Mesothelial cell of epicardium (in vitro differentiated cells): ENCODE measurements at places on chromosomes 3 and 15.
A peak's percentile ranks its signal among the peaks of the same experiment; 100 is the strongest.

DNA sequence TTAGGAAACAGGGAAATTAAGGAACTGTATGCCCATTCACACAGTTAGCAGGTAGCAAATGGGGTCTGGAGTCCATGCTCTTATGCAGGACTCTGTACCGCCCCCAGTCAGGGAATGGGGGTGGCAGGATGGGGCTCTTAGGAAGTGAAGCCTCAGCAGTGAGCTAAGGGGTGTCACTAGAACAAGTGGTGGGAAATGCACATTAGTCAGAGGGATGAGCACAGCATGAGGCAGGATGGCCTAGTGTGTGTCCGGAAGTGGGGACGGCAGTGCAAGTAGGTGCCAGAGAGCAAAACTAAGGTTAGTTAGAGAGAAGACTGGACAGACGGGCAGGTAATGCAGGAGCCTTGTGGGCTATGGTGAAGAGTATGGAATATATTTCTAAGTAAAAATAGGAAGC lies 60.7 kb downstream of the ST3GAL6 start:
- DNase-seq, result no peak

GRCh38 chr3:73926360-73927202 lies 301.8 kb upstream of the PDZRN3 start:
- no peak for DNase-seq

- DNase-seq, result no peak
These were observed 391.0 kb downstream of the ZIC4 start for GRCh38 chr3:147015334-147015733.

DNA sequence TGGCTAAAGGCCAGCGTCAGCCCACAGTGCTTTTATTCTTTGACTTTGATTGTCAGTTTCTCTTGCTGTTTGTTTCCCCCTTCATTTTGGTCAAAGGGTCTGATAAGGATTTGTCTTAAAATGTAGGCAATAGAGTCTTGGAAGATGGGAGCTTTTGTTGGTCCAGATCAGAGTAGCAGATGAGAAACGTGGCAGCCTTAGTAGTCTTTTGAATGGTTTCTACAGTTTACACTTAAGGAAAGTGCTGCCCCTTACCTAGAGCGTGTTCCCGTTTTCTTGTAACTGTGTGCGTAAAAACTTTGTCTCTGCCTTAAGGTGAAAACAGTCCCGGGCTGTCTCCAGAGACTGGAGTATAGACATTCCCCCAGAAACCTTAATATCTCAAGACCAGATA lies 630 bp downstream of the LXN start:
- no peak for DNase-seq

- peak; percentile 66 for DNase-seq
These were observed 45.9 kb upstream of the TMEM115 start for GRCh38 chr3:50405249-50405648.

DNA sequence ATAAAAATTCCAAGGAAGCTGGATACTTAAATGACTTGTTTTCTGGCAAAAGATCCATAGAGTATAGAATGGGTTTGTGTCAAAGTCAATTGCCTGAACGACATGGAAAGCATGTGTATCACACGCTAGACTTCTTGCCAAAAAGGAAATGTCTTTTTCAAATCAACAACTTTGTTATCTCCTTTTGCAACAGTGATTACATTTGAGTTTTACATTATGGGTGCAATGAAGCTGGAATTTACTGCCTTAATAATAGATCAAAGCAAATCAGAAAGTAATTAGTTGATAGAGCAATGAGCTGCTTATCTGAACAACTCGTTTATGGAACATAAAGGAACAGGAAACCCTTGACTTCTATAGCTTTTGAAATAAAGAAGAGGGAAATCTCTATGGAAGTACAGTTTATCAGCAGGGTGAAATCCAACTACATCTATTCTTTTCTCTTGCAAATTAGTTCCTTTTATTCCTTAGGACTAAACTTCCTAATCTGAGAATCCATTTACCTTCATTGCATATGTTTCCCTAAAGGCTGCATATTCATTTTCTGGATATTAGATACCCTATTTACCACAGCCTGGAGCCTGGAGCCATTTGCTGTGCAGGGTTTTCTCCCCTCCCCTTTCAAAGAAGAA lies 415.1 kb upstream of the NECTIN3 start:
- DNase-seq, result no peak

- DNase-seq, result no peak
These were observed 329.0 kb downstream of the IGSF11 start for GRCh38 chr3:118705487-118706219.

- DNase-seq, result no peak
These were observed 26.7 kb downstream of the NRROS start for GRCh38 chr3:196666001-196666867.

GRCh38 chr15:48887144-48887543 lies 9.2 kb downstream of the EID1 start:
- DNase-seq, result no peak

DNA sequence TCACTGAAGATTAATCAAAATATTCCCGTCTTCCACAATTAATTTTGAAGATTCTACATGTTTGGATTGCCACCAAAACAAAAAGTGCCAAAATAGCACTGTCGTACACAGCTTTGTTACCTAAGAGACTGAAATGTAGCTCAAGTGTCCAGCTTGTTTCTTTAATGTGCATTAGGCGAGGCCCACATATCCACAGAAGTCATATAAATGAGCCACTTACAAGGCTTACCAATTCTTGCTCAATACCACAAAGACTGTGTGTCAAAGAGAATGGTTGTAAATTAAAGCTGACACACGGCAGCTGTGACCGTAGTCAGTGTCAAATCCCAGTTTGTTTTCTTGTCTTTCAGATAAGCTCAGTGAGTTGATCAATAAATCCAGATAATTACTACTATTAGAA lies 639.4 kb upstream of the TBL1XR1 start:
- no peak for DNase-seq

- DNase-seq, result no peak
These were observed 41.4 kb upstream of the FLNB start for GRCh38 chr3:57966829-57967228.

GRCh38 chr3:55790596-55791350 lies 303.7 kb upstream of the WNT5A start:
- no peak for DNase-seq

DNA sequence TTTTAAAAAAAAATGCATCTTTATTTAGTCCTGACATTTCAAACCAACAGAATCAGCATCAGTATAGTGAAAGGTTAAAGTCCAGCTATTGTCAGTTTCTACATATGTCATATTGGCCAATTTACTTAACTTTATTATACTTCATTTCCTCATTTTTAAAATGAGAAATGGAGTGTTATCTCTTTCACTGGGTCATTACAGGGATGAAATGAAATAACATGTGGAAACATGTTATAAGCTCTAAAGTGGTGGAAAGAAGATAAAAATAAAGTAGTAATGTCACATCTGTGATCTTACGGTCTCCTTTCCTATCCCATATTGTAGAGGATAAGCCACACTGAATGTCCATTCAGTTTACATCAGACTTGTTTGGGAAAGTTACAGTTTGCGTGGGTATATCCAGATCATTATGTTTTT lies 780.1 kb downstream of the TUSC7 start:
- no peak for DNase-seq

DNA sequence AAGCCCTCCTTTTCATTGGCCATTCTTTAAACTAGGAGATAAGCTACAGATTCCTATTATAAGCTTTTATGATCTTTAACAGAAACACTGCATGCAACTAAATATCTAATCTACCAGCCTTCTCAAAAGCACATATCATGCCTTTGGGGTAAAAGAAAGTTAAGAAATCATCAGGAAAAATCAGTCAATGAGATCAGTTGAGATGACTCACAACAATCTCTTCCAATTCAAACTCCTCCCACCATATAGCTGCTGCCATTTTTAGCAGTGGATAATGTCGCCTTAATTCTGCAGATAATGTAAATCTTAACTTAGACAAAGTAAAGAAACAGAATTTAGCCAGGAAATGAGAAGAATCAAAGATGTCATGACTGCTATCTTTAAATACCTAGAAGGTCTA lies 135.2 kb upstream of the BCL6 start:
- no peak for DNase-seq

DNA sequence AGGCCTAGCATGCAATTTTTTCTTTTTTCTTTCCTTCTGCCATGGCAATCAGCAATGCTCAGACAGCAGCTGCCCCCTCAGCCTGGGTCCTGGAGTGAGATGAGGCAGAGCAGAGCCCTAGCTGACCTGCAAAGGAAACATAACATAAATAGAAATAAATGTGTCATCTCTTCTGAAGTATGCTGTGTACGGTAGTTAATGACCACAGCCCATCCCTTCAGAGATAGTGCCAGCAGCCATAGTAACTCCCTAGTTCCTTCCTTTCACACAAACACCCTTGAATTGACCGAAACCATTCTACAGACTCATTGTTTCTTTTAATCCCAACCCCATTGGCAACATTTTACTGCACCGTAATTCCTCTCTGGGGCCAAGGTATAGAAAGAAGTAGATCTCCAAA lies 8.4 kb upstream of the CD47 start:
- DNase-seq, result no peak

DNA sequence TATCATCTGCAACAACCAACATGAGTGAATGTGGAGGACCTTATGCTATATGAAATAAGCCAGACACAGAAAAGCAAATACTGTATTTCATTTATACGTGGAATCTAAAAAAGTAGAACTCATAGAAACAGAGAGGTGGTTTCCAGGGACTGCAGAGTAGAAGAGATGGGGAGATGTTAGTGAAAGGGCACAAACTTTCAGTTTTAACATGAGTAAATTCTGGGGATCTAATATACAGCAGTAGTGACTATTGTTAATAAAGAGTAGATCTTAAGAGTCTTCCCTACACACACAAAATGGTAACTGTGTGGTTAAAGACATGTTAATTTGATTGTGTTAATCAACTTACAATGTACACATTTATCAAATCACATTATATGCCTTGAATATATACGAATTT lies 20.9 kb upstream of the MELTF start:
- no peak for DNase-seq

DNA sequence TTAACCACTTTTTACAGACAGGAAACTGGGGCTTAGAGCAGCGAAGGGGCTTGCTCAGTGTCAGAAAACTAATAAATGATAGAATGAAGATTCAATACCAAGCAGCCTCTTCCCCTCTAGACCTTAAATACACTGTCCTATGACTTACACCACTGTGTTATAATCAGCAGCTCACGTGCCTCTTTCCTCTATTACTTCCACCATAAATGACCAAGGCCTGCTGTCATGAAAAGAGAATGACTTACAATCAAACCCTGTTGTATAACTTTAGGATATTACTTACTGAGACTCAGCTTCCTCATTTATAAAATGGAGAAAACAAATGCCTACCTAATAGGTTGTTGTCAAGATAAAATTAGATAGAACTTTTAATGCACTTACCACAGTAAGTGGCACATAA lies 11.6 kb downstream of the FMN1 start:
- DNase-seq, result no peak

GRCh38 chr15:87145696-87146095 lies 1066.0 kb downstream of the AGBL1 start:
- DNase-seq, result no peak

DNA sequence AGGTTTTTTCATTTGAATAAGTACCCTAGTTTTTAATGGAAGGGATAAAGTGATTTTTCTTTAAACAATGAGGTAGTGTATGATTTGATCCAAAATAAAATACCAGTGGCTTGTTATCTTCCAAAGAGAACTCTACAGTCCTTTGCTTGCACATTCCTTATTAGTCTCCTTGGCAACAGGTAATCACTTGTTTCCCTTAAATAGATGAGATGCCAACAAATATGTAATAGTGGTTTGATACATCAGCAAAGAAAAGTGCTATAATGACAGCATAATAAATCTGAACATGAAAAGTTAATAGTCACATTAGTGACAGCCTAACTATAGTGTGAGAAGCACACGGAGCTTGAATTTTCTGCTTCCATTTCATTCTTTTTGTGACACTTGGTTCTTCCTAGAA lies 360.2 kb downstream of the ZNF385D start:
- no peak for DNase-seq

DNA sequence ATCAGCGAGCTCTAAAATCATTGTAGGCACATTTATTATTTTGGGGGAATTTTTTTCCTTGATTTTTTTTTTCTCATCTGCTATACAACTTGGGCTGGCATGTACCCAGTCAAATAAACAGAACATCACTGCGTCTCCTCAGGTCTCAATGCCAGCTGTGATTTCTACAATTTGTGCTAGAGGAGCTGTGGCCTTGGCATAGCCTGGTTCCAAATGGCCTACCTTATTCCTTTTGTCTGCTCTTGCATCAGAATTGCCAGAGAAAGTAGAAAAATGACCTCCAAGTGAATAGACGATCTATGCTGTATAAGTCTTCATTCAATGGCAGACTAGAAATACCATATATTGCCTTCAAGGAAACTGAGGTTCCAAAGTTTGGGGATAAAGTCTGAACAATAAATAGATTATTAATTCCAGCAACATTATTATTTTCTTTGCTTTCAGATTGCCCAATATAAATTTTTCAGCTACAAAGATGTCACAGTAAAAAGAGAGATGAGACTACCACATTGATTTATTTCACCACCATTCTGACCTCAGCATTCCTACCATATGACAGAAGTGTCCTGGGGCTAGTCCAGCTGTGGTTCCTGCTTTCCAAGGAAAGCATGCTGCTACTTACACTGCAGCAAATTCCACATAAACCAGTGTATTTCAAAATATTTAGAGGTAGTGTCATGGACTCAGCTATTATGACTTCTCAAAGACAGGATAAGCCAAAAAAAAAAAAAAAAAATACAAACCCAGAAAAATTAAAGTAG lies 493.9 kb upstream of the ZNF385D start:
- no peak for DNase-seq

DNA sequence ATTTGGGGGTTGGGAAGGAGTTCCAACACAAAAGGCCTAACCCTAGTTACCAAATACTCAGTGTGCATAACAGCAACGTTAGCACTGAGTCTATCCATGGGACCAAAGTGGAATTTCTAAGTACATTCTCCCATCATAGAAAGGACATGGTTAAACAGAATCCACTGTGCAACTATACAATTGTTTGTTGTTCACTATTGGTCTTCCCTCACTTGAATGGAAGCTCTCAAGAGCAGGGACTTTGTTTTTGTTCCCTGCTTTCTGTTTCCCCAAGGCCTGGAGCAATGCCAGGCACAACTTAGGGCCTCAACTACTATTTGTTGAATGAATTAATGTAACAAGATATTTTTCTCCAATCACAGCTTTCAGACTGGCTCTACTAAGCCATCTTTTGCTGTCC lies 25.6 kb downstream of the COL8A1 start:
- DNase-seq, result no peak

- DNase-seq, result no peak
These were observed 20.2 kb upstream of the LMCD1 start for GRCh38 chr3:8481380-8481779.

GRCh38 chr15:84898761-84899160 lies 14.3 kb downstream of the SLC28A1 start:
- DNase-seq, result no peak

GRCh38 chr3:83460052-83460451 lies 1498.7 kb upstream of the CADM2 start:
- no peak for DNase-seq
